ENCODE measurements at places on chromosomes 4 and X. TPM values are rescaled to one million over a fixed set of nuclear protein-coding genes. Genes with fewer than 3 reads are reported as not detected.

NXF2 gene
- not detected for total RNA-seq

DCHS2 gene
- total RNA-seq: 0.17 TPM

CSN1S1 gene
- total RNA-seq: not detected

SLC39A8 gene
- total RNA-seq: 43.3 TPM

RAB40AL gene
- 1.8 TPM for total RNA-seq

GRCh38 chr4:72566464-72566972 lies 2.5 kb downstream of the ADAMTS3 start:
- DNase-seq: no peak

- no peak for DNase-seq
Observed at GRCh38 chrX:37424000-37424429, 74.9 kb downstream of the PRRG1 start.

DNA sequence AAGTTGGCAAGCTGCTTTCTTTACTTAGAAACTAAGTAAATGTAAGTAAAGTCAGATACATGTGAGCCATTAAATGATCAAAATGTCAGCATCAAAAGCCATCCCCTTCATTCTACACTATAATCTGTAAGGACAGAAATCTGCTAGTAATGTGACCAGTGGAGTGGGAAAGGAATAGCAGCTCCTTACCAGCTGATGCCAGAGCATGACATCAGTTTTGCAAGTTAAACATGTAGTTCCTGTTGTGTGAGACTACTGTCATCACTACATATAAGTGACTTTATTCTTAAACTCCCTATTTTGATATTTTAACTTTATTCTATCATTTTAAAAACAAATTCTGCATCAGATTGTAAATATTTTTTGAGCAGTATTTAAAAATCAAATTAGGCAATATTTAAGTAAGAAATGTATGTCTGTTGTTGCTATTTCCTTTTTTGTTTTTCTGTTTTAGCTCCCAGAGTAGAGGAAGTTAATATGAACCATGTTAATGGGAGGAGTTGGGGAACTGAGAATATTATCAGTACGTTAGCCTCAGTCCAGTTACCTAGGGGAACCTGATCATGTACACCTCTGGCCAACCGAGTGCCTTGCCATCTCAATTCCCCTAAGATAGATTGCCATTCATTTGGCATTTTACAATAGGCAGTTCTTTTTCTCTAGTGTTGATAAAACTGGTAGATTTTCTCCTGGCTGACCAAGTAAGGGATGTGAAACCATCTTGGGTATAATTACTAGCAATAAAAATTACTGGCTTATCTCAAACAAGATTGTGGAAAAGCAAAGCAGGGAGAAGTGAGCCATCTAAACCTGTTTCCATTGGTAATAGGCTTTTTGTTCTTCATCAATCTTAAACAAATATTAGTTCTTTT lies 34.7 kb downstream of the CCNI start:
- DNase-seq: no peak

DNA sequence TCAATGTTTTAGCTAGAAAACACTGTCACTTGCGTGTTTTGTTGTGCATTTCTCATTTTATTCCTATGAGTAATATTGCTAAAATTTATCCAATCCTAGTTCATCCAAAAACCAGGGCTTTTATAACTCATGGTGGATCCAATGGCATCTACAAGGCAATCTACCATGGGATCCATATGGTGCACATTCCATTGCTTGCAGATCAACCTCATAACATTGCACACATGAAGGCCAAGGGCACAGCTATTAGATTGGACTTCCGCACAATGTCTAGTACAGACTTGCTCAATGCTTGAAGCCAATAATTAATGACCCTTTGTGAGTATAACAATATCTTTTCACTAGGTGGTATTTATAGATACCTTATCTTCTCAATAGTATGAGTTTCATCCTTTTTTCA lies 57.2 kb upstream of the UGT2B7 start:
- DNase-seq: no peak

- DNase-seq: no peak
Observed at GRCh38 chr4:3208826-3209225, 40.1 kb upstream of the MSANTD1 start.

GRCh38 chr4:184359888-184360287 lies 114.5 kb downstream of the IRF2 start:
- no peak for DNase-seq

DNA sequence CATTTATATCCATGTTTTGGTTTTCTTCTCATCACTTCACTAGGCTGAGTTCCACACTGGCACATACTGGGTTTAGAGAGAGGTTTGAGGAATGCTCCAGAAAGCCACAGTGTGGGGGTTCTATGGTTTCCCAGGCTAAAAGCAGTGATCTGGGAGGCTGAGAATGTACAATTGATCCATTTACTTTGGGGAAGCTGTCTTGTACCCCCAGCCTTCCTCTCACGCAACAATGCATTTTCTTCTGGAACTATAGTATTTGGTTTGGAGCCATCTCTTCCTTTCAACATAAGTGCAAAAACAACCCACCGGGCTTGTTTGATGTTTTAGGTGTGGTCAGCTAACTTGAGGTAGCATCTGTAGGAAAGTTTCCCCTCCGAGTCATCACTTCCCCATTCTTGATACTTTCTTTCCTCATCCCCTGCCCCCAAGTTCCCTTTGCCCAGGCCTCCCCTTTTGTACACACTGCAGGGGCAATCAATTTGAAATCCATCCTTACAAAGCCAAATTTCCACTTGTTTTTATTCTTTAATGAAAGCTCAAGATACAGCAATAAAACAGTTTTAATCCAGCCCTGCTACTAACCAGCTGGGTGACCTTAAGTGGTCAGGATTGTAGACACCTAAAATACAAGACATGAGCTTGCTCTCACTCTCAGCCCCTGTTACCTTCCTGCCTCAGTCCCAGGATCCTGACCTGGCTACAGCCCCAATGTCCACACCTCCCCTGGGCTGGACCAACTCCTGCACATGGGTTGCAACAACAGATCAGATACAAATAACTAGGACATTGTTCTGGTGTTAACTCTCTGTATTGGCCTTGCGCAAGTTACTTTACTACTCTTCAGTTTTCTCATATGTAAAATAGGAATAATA lies 109.2 kb downstream of the FHDC1 start:
- no peak for DNase-seq
